ENCODE measurements at places on chromosomes 2 and 18.

GRCh38 chr18:31977270-31977872, 34.4 kb upstream of the TRAPPC8 start:
- DNase-seq: no peak

GRCh38 chr2:124354466-124354865, 329.4 kb downstream of the CNTNAP5 start:
- DNase-seq: no peak

- no peak for DNase-seq
These were observed 47.0 kb downstream of the KIF5C start for GRCh38 chr2:148922062-148922461.

GRCh38 chr18:69035756-69036155, 237.9 kb downstream of the CCDC102B start:
- DNase-seq: no peak

GRCh38 chr2:85435220-85435958, 16.9 kb downstream of the SH2D6 start:
- DNase-seq: no peak

GRCh38 chr18:25132786-25133496, 219.0 kb downstream of the ZNF521 start:
- no peak for DNase-seq

- no peak for DNase-seq
These were observed 25.5 kb downstream of the DPYSL5 start for GRCh38 chr2:26873286-26873983.

GRCh38 chr2:100470898-100471514, 724 bp downstream of the NMS start:
- no peak for DNase-seq

DNA sequence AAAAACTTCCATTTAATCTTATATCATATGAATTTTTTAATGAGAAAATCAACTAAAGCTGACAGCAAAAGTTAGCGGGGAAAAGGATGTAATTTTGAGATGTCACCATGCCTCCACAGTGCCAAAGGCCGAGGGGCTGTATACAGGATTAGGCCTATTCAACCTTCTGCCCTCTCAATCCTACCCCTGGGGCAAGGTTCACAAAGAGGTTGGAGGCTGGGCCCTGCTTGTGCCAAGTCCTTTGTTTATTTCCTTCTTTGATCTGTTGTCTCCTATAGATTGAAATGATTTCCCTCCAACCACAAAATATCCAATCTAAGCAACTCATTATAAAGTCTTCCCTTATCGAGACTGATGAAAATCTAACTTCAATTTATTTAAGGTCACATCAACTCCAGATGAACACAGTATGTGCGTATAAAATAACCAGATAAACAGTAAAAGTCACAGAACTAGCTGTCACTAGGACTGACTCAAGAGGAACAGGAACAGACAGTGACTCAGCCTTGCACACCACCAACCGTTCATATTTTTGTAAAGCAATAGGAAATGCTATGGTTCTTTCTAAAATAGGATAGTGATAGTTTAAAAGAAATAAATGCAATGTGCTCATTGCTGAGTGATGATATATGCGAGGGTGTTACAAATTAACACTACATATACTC, 95.8 kb downstream of the SLC25A12 start:
- DNase-seq: no peak

- no peak for DNase-seq
These were observed 259.2 kb downstream of the SLC4A3 start for GRCh38 chr2:219886615-219887014.

- no peak for DNase-seq
These were observed 373.6 kb upstream of the TRIB2 start for GRCh38 chr2:12343141-12343540.

DNA sequence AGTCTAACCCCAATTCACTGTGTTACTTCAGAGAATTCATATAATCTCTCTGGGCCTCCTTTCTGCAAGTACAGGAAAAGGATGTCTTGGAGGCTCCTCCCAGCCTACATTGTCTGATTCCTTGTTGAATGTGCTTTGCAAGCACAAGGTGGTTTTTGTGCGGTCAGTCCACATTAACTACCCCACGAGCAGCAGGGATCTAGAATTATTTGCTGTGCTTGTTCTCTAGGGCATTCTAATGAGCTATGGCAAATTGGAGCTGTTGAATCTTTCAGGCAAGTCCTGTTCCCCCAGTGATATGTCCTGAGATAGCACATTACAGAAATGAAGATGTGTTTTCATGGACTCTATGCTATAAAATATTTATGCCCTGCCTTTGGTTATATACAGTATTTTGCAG, 349.4 kb downstream of the SLC4A3 start:
- no peak for DNase-seq

- no peak for DNase-seq
These were observed 94.6 kb downstream of the PTGR3 start for GRCh38 chr18:75114231-75114764.

- no peak for DNase-seq
These were observed 86.8 kb downstream of the FMNL2 start for GRCh38 chr2:152421521-152422370.

DNA sequence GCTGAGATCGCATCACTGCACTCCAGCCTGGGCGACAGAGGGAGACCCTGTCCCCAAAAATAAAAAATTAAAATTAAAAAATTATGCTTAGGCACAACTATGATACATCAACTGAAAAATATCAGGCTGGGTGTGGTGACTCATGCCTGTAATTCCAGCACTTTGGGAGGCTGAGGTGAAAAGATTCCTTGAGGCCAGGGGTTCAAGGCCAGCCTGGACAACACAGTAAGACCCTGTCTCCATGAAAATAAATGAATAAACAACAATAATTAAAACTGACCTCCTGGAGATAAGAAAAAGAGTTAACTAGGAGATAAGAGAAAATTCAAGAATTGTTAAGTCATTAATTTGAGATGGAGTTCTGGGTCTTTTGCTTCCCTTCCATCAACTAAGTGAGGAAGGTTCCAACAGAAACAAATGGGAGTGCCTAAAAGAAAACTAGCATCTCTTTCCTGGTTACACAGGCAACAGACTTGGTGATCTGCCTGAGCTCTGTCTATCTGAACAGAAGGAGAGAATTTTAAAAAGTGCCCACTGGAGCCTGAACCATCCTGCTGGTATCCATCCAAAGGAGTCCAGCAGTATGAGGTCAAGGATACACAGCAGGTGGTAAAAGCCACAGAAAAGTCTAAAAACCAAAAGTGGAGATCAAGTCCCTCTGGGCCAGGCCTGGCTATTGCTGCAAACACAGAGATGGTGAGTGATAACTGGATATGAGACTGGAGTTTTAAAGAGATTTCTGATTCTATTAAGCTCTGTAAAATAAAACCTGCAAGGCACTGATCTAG, 8.8 kb downstream of the PPM1G start:
- DNase-seq: no peak

DNA sequence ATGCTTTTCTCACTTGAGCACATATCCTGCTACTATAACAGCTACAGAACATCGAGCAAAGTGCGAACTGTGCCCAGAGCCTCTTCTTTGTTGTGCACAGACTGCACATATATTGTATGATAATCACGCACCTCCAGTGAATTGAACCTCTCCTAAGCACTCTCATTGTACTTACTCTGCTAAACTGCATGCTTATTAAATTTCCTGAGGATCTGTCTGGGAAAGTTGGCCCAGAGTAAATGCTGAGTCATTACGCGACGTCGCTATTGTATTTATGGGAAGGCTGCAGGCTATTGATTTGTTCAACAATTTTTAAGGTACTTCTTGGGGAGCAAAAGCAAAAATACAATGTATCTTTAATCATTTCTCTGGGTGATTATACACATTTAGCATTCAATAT, 399.6 kb upstream of the DSEL start:
- DNase-seq: no peak

DNA sequence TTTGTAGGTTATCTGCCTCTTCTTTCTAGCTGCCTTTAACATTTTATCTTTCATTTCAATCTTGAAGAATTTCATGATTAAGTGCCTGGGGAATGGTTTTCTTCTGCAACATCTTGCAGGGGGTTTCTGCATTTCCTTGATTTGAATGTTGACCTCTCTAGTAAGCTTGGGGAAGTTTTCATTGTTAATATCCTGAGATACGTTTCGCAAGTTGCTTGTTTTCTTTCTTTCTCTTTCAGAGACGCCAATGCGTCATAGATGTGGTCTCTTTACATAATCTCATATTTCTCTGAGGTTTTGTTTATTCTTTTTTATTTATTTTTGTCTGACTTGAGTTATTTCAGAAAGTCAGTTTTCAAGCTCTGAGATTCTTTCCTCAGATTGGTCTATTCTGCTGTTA, 225.7 kb downstream of the XIRP2 start:
- no peak for DNase-seq

GRCh38 chr2:222984908-222985307, 67.1 kb upstream of the KCNE4 start:
- DNase-seq: no peak

GRCh38 chr2:184004948-184005672, 593.2 kb upstream of the ZNF804A start:
- no peak for DNase-seq

DNA sequence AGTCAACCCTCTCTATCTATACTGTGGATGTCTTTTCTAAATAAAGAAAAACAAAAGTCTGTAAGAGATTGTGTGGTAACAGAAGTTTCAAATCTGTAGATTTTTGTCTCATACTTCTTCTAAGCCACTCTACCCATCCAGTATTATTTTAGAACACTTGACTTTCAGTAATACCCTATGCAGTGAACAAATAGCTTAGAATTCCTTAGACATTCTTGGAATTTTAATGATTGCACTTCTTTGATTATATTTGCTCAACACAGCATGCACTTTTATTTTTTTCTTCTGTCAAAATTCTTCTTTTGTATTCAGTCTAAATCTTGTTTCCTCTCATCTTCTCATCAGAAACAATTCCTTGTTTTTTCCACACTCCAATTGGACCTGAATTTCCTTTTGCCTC, 1080.2 kb downstream of the SUCLG1 start:
- DNase-seq: no peak

- no peak for DNase-seq
These were observed 208.1 kb downstream of the VAPA start for GRCh38 chr18:10121786-10122515.

GRCh38 chr18:57621246-57621604, 411 bp downstream of the NARS1 start:
- no peak for DNase-seq

DNA sequence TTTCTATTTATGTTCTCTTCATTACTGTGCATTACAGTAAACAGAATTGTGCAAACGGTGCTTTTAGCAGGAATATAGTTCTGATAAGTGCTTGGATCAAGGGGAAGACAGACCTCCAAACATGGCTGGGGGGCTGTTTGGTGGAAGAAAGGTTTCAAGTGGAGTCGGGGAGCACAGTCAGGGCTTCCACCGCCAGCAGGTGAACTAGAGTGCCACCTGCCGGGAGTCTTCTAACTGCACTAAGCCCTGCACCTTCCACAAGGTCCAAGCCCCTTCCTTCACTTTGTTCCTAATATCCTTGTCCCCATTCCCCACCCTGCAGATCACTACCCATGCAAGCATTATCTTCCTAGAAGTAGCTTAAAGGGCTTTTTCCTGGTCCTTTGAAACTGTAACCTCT, 11.1 kb downstream of the ONECUT2 start:
- DNase-seq: no peak

Data from effector memory CD4-positive, alpha-beta T cell (primary cell).